ENCODE measurements at places on chromosomes 7 and 10.

DNA sequence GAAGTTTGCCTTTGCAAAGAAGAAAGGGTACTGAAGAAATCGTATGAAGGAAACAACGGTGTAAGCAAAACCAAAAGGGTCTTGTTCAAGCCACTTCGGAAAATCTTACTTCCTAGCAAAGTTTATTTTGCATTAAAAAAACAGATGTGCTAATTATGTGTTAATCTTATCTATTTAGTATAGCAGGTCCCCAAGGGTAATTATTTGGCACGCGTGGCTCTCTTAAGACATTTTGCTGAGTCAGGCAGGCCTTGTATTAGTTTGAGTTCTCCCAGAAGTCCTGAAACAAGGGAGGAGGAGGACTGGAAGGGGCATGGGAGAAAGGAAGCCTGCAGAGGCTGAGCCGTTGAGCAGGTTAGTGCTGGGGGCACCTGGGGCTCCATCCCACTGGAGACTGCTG is 44.9 kb downstream of the TMEM178B start:
- no peak for DNase-seq

- no peak for DNase-seq
Measured at GRCh38 chr7:95491634-95492314, 6.0 kb downstream of the ASB4 start.

GRCh38 chr7:120794106-120794729 is 63.7 kb downstream of the TSPAN12 start:
- DNase-seq = no peak

GRCh38 chr10:5094265-5095205 is at the start of gene AKR1C3:
Gene AKR1C3 (plus strand): TSS chr10:5094414. CDS start chr10:5094445, 31 bp downstream.
- DNase-seq = no peak

DNA sequence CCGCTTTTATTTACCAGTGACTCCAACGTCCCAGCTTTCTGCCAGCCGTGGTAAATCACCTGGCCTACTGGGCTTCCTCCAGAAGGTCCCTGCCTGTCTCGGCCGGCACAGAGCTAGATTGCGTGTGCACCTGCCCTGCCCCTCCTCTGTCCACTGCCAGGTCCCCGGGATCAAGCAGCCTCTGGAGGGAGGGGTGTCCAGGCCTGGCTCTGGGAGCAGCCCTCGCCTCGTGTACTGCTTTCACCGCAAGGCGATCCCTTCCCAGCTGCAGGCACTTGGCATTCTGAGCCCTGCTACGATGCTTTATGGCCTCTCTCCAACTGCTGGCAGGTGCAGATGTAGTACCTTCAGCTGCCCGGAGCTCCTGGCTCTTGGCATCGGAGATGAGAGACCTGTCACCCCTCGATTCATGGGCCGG is 7.4 kb downstream of the SLC29A3 start:
- DNase-seq = no peak

GRCh38 chr10:35783305-35783838 is 141.3 kb upstream of the FZD8 start:
- no peak for DNase-seq

- DNase-seq = peak; percentile 15
Measured at GRCh38 chr10:96511044-96511945, 2.4 kb downstream of the TLL2 start.

DNA sequence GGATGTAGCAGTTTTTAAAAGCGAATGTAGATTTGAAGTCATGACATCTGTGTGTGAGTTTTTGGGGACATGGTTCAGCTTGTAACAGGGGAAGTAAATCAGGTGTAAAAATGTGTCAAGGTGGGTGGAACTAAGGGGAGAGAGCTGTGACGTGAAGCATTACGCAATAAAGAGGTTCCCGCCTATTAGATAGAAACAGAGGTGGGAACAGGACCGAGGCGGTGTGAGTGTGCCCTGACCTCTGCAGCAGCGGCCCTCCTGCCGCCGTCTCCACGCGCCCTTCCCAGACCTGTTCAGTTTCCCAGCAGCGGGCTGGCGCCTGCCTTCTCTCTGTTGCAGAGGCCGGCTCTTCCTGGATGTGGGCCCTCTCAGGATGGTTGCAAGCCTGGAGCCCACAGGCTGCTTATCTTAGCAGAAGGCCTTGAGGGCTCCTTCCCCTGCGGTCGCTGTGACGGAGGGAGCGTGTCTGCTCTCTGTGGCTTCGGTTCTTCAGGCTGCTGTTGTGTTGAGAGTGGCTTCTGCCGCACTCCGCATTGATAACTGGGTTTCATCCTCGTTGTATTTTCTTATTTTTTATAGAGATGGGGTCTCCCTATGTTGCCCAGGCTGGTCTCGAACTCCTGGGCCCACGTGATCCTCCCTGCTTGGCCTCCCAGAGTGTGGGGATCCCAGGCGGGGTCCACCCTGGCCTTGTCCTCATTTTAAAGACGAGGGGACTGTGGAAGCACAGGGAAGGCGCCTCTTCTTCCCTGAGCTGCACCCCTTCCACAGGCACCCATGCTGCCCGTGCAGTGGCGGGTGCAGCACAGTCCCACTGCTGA is 65.0 kb downstream of the DNAJB6 start:
- DNase-seq = peak; percentile 14

GRCh38 chr7:44382459-44383265 is 57.3 kb upstream of the CAMK2B start:
- DNase-seq = no peak

GRCh38 chr10:52280051-52280450 is 34.0 kb upstream of the DKK1 start:
- no peak for DNase-seq

- DNase-seq = no peak
Measured at GRCh38 chr7:15658247-15658646, 28.2 kb downstream of the MEOX2 start.

- DNase-seq = no peak
Measured at GRCh38 chr10:10986606-10987005, 31.1 kb upstream of the CELF2 start.

DNA sequence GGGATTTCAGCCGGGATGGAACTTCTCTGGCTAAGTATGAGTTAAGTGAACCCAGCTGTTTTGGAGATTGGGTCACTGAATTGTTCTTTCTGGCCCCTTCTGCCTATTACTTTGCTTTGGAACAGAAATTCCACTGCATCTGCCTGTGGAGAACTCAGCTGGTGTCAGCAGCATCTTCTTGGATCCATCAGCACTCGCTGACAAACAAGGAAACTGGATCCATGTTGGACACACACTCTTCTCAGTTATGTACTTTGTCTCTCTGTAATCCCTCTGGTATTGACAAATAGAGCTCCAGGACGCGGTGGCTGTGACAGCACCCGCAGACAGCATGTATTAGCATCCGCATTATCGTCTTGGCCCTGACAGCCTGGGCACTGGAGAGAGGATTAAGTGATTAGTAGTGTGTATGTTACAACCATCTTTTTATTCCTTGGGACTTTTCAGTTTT is 73.0 kb upstream of the BMPER start:
- DNase-seq = no peak

GRCh38 chr10:93656155-93656554 is 43.8 kb downstream of the PDE6C start:
- DNase-seq = no peak

GRCh38 chr7:142808461-142808801 is 37.7 kb downstream of the PRSS2 start:
- no peak for DNase-seq

GRCh38 chr10:129275886-129276285 is 191.2 kb upstream of the MGMT start:
- no peak for DNase-seq

DNA sequence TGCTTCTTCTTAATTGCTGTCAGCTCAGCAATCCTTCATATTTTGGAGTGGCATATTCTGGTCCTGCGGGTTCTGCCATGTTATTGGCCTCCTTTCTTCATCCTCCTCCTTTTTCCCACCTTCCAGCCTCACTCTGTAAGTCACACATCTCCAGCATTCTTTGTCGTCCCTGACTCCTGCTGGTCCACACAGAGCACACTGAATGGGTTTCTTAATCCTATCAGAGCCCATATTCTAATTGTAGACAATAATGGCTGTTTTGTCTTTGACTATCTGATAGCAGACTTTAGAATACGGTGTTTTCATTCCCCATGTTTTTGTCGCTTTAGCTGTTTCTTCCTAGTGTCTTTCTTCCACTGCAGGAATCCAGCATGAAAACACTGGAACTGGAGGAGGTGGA is 389.6 kb downstream of the REEP3 start:
- no peak for DNase-seq

- DNase-seq = no peak
Measured at GRCh38 chr10:75498884-75499350, 67.5 kb downstream of the LRMDA start.

DNA sequence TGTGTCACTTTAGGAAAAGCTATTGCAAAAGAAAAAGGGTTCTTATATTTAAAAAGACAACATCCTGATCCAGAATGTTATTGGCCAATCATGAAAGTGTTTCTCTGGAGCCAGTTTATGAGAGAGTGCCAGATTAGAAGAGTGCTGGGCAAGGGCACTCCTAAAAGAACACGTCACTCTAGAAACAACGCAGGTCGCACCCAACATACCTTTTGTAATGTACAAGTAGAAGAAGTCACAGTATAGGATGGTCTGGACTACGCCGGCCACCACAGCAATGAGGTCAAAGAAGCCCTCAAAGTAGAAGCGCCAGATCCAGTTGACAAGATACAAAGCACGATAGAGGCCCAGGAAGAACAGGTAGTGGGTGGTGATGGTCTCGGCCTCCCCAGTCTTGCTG is 18.1 kb upstream of the DAGLB start:
- no peak for DNase-seq

- no peak for DNase-seq
Measured at GRCh38 chr7:16754856-16755317, 1.3 kb downstream of the TSPAN13 start.

DNA sequence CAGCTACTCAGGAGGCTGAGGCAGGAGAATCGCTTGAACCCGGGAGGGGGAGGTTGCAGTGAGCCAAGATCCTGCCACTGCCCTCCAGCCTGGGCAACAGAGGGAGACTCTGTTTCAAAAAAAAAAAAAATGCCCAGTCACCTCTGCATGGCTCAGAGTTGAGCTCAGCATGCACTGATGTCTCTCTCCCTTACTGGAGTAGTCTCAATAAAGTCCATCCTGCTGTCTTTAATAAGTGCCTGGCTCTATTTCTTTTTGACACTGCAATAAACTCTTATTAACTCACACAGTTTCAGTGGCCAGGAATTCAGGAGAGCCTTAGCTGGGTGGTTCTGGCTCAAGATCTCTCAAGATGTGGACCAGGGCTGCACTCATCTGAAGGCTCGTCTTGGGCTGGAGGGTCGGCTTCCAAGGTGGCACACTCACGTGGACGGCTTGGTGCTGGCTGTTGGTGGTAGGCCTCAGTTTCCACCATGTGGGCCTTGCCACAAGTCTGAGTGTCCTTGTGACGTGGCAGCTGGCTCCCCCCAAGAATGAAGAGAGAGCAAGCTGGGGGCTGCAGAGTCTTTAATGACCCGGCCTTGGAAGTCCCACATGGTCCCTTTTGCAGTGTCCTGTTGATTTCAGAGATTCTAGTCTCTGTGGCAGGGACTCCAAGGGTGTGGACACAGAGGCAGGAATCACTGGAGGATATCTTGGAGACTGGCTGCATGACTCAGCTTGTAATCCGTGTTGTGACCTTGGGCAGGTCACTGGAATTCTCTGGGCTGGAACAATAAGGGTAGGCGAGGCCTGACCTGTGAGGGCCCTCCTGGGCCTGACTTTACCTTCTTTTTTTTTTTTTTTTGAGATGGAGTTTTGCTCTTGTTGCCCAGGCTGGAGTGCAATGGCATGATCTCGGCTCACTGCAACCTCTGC is 85.9 kb upstream of the KMT2C start:
- DNase-seq = no peak

GRCh38 chr10:43118631-43119415 is 19.4 kb upstream of the CSGALNACT2 start:
- peak; percentile 23 for DNase-seq

GRCh38 chr7:48398191-48398590 is 226.9 kb downstream of the ABCA13 start:
- no peak for DNase-seq

DNA sequence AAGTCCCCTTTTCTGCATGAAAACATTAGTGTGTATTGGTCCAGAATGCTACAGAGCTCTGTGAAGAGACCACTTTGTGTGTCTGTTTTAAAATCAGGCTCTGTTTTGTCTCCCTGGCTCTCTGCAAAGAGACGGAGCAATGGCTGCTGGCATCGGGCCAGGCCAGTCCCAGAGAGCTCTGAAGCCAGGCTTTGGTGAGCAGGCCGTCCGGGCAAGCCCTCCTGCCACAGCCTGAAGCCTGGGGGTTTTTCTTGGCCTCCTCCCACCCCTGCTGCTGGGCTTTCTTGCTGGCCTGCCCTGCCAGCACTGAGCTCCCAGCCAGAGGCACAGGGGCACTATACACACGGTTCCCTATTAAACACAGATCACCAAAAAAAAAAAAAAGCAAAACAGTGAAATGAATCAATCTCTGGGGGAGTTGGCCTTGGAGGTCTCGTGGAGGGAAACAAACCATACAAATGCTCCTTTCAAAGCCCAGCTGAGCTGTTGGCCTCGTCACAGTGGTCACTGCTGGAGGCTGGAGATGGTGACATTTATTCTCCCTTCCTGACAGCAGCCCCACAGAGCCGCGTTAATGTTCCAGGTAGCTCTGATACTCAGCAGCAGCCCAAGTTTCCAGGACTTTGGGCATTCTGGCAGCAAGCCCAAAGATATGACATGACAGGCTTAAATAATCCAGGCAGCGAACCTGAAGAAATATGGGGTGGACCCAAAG is 237.2 kb downstream of the TCF7L2 start:
- DNase-seq = no peak

GRCh38 chr7:142104550-142105527 is 6.7 kb upstream of the MGAM2 start:
- no peak for DNase-seq

DNA sequence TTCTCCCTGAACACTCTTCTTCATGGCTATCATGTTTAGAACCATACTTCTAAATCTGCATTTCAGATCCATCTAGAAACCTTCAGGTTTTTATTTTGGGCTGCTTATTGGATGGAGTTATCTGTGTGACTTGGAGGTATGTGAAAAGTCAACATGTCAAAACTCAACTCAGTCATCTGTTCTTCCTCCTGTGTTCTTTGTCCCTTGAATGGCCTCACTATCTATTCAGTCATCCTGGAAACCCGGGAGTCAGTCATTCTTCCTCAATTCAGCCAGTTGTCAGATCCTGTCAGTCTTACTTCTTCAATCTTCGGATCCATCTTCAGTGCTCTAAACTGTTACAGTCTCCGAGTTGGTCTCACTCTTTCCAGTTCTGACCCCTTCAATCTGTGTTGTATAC is 52.2 kb downstream of the VKORC1L1 start:
- no peak for DNase-seq

DNA sequence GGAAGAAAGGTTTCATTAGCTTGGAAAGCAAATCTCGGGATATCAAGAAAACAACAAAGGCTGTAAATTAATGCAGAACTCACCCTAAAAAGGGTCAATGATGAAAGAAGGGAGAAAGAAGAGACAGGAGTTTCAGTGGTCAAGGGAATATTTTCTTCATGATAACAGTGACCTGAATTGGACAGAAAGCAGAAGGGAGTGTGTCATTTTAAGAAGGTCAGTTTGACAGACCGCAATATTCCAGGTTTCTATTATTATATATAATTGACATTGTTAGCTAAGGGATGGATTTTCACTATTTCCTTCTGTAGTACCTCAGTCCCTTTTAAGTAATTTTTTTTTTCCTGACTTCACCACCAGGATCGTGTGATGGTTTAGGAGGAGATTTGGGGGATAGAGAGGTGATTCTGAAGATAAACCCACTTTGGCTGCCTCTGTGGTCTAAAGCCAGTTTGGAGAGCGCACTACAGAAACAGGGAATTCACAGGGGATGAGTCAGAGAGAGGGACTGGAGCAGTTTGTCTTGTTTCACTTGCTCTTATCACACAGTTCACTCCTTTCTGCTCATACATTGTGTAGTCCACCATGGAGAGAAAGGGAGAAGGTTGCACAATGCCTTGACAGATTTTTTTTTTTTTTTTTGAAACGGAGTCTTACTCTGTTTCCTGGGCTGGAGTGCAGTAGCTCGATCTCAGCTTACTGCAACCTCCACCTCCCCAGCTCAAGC is 417.9 kb downstream of the AUTS2 start:
- no peak for DNase-seq
